ENCODE measurements at places on chromosomes 5 and 9. TPM values are rescaled to one million over a fixed set of nuclear protein-coding genes. Genes with fewer than 3 reads are reported as not detected.

DNA sequence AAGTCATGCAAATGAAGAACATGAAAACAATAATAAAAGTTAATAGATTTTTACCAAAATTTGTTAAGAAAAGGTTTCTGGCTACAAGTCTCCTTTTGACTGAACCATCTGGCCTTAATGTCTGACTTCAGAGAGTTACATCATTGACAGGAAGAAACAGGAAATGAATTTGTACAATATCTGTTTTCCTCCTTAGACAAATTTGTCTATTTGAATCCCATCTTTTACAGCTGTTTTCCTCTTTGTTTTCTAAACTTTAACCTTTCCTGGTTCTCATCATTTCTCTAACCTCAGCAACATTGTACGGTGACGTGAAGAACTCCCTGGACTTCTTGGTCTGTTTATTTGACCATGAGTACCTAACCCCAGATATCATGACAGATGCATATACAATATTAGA lies 567.5 kb upstream of the RIOK2 start:
- H3K4me1 ChIP-seq: no peaks in the 10 kb centered on the region
- H3K27ac ChIP-seq: peak overlapping the region; percentile 25
- peak; percentile 74 for DNase-seq
- no peak overlapping the region for H3K4me3 ChIP-seq
- no peaks in the 10 kb centered on the region for H3K36me3 ChIP-seq
- no peaks in the 10 kb centered on the region for H3K27me3 ChIP-seq

DNA sequence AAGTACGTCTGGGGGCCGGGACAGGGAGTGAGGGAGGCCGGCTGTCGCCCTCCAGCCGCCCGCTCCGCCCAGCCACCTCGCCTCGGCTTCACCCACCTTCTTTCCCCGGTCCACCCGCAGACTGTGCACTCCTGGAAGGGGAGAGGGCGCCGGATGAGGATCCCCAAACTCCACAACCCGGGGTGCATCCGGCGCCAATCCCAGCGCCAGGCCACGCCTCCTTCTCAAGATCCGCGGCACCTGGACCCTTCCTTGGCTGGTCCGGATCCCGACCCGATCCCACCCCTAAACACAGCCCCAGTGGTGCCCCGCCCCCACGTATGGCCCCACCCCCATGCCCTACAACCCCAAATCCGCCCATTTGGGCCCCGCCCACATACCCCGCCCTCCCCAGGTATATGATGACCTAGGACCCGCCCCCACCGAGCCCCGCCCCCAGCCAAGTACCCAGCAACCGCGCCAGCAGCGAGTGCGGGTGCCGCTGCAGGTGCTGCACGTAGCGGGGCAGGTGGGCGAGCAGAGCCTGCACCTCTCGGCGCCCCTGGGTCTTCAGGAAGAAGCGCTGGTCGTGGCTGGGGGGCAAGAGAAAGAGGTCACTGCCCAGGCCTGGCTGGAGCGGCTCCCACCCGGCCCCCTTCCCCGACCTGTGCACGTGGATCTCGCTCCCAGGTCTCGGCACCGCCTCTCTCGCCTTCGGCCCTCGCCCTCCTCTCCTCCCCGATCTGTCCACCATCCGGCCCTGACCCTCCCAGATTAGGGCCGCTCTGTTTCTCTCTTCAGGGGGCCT lies 3.2 kb downstream of the PIP5KL1 start:
- no peak for DNase-seq
- peaks cover 29% of the 10 kb centered on the region for H3K4me1 ChIP-seq
- no peaks in the 10 kb centered on the region for H3K36me3 ChIP-seq
- no peak overlapping the region for H3K27ac ChIP-seq
- H3K27me3 ChIP-seq: peaks cover 55% of the 10 kb centered on the region
- H3K4me3 ChIP-seq: no peak overlapping the region

The RABL6 gene
- polyA plus RNA-seq: 56.6 TPM

- no peak for DNase-seq
- H3K27ac ChIP-seq: no peak overlapping the region
- no peak overlapping the region for H3K4me3 ChIP-seq
- H3K36me3 ChIP-seq: no peaks in the 10 kb centered on the region
- peaks cover 2% of the 10 kb centered on the region for H3K27me3 ChIP-seq
- peaks cover 25% of the 10 kb centered on the region for H3K4me1 ChIP-seq
Observed at GRCh38 chr5:179408611-179409010, 63.4 kb upstream of the ADAMTS2 start.

DNA sequence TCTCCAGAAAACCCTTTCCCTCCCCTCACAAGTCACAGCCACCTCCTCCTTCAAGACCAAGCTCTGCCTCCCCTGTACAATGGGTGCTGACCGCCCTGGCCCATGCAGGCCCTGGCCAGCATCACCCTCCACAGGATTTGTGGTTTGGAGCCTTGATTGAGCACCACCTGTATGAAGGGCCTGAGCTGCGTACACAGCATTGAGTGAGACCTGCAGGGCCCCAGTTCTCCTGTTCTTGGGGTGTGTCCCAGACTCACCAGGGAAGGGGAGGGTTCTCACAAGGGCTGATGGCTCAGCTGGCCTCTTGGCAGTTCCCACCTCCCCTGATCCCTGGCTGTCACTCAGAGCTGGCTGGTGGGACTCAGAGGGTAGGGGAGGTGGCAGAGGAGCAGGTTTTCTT lies 63.7 kb upstream of the IER5L start:
- no peak for DNase-seq
- no peak overlapping the region for H3K4me3 ChIP-seq
- H3K36me3 ChIP-seq: no peaks in the 10 kb centered on the region
- H3K27ac ChIP-seq: no peak overlapping the region
- H3K4me1 ChIP-seq: peaks cover 18% of the 10 kb centered on the region

The URM1 gene
- 82.2 TPM for polyA plus RNA-seq

DNA sequence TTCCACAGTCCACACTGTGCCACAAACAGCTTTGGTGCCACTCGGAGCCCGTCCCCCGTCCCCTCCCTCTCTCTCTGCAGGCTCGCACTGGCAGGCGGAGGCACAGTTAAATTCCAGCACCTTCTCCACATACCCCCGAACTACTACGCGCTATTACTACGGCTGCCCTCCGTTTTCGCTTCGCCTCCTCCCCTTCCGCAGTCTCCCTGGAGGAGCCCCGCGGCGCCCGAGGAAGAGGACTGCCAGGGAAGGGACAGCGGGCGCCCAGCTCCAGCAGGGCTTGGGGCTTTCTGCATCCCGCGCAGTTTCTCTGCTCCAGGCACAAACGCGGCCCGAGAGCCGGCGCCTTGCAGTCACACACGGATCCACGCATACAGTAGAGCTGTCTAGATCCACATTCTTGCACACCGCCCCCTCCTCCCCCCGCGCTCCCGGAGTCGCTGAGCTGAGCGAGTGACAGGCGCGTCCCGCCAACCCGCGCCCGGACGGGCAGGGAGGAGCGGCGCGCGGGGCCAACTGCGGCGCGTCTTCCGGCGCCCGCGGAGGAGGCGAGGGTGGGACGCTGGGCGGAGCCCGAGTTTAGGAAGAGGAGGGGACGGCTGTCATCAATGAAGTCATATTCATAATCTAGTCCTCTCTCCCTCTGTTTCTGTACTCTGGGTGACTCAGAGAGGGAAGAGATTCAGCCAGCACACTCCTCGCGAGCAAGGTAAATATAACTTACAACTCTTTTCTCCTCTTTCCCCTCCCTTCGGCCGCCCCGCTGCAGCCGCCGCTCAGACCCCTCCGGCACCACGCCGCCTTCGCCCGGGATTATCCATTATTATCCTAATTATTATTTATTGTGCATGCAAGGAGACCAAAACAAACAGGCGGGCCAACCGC lies at the start of gene SMARCA2:
SMARCA2 (plus strand) TSS at position 652 of the 885 bp plus-strand sequence. CDS start 13,676 bp downstream, outside the sequence.
- peak; percentile 100 for DNase-seq
- peaks cover 2% of the 10 kb centered on the region for H3K27me3 ChIP-seq
- H3K4me1 ChIP-seq: peaks cover 12% of the 10 kb centered on the region
- H3K4me3 ChIP-seq: peak within 1 kb of the TSS; percentile 97

DNA sequence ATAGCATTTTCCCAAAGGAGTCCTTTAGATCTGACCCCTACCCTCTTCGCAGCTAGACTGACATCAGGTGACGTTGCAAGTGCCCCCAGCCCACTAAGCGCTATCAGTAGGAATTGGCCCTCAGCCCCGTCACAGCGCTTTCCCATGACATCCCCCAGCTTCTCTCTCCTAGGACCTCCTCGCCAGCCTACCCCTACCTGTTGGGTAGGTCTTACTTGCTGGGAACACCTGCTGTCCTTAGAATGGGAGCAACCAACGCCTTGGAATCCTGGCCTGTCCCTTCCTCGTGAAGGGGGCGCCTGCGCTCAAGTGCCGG lies 584 bp upstream of the PIP5K1B start:
- H3K27ac ChIP-seq: no peak overlapping the region
- DNase-seq: no peak
- peaks cover 40% of the 10 kb centered on the region for H3K27me3 ChIP-seq
- H3K4me3 ChIP-seq: peak overlapping the region; percentile 42
- peaks cover 17% of the 10 kb centered on the region for H3K4me1 ChIP-seq
- no peaks in the 10 kb centered on the region for H3K36me3 ChIP-seq

GRCh38 chr5:160649304-160649703 lies 202.7 kb downstream of the ATP10B start:
- no peak overlapping the region for H3K4me3 ChIP-seq
- H3K4me1 ChIP-seq: no peaks in the 10 kb centered on the region
- no peaks in the 10 kb centered on the region for H3K27me3 ChIP-seq

DNA sequence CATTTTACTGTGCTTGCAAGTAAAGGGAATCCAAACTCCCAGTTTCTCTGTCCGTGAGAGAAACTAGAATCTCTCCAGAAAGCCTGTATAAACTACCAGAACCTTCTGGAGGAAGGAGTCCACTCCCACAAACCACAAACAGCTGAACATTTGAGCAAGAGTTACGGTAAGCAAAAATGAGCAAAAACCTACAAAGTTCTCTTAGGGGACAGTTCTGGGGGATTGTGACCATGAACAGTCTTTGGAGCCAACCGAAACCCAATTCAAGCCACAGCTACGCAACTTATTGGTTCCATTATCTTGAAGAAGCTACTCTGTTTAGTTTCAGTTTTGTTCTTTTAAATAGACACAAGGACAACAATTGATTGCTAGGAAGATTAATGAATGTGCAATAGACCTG lies 330.6 kb downstream of the ASTN2 start:
- H3K4me3 ChIP-seq: no peak overlapping the region
- no peaks in the 10 kb centered on the region for H3K4me1 ChIP-seq

- peaks cover 3% of the 10 kb centered on the region for H3K4me1 ChIP-seq
- no peak for DNase-seq
- H3K27me3 ChIP-seq: no peaks in the 10 kb centered on the region
- H3K27ac ChIP-seq: no peak overlapping the region
- no peaks in the 10 kb centered on the region for H3K36me3 ChIP-seq
- H3K4me3 ChIP-seq: no peak overlapping the region
Observed at GRCh38 chr9:14926941-14927624, 16.9 kb upstream of the FREM1 start.

GRCh38 chr5:140044041-140044440 lies 942 bp upstream of the NRG2 start:
- H3K4me1 ChIP-seq: peaks cover 14% of the 10 kb centered on the region
- DNase-seq: no peak
- H3K27me3 ChIP-seq: peaks cover 45% of the 10 kb centered on the region
- no peaks in the 10 kb centered on the region for H3K36me3 ChIP-seq
- no peak overlapping the region for H3K27ac ChIP-seq

The PCDHA3 gene
- 0.05 TPM for polyA plus RNA-seq

DNA sequence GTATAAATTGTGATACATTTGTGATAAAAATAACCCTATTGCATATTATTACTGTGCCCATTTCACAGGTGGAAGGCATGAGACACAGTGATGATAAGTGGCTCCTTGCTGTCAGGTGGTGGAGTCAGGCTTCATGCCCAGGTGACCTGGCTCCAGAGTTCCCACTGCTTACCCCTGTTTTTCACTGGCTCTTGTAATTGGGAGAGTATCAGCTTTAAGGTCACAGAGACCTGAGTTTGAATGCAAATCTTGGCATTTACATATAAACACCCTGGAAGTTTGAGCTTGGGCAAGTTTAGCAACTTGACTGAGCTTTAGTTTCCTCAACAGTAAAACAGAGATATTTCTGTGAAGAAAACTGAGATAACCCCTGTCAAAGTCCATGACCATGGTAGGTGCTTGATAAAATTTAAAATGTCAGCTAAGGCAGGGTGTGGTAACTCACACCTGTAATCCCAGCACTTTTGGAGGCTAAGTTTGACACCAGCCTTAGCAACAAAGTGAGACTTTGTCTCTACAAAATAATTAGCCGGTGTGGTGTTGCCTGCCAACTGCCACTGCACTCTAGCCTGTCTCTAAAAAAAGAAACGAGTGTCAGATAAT lies 29.2 kb downstream of the MAT2B start:
- no peaks in the 10 kb centered on the region for H3K27me3 ChIP-seq
- no peaks in the 10 kb centered on the region for H3K36me3 ChIP-seq
- no peak overlapping the region for H3K27ac ChIP-seq
- peaks cover 2% of the 10 kb centered on the region for H3K4me1 ChIP-seq
- no peak for DNase-seq

GRCh38 chr9:136516191-136516654 lies 29.6 kb downstream of the NOTCH1 start:
- H3K4me3 ChIP-seq: no peak overlapping the region
- peaks cover 10% of the 10 kb centered on the region for H3K4me1 ChIP-seq
